Left cardiac atrium (tissue), 4 donors: ENCODE measurements at places on chromosomes 5 and 9. TPM values are rescaled to one million over a fixed set of nuclear protein-coding genes. Genes with fewer than 3 reads are reported as not detected.

DNA sequence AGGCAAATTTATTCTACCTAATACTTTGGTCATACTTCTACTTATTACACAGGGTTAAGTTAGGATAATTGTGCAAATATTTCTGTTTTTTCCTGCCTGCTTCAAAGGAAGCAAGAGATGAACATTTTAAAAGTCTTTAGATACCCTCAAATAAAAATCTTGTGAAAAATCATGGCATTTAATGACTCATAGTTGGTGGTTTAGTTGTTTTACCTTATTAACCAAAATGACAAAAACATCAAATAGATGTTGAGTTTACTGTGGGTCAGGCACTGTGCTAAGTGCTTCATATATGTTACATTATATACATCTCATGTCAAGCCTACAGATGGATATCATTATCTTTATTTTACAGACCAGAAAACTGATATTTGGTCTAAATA lies 54.4 kb downstream of the ZNF474 start:
- no peak for DNase-seq

GRCh38 chr9:2271426-2271825 lies 256.3 kb downstream of the SMARCA2 start:
- DNase-seq, result no peak

- DNase-seq, result peak; percentile 40
Observed at GRCh38 chr5:39080597-39081204, 6.5 kb upstream of the RICTOR start.

DNA sequence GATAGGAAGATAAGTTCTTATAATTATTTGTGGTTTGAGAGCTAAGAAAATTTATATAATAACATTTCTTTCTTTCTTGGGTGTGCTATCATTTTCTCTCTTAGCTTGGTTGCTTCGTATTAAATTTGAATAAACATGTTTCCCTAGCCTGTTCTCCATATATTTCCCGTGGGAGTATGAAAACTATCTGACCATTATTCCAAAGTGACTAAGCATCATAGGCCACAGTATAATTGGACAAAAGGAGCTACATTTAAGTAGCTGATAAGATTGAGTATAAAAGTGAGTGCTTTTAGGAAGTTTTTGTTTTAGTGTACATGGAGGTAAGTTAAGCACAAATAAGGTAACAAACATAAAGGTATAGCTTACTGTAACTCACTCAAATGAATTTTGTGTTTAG lies 8.4 kb upstream of the OSMR start:
- DNase-seq, result no peak

DNA sequence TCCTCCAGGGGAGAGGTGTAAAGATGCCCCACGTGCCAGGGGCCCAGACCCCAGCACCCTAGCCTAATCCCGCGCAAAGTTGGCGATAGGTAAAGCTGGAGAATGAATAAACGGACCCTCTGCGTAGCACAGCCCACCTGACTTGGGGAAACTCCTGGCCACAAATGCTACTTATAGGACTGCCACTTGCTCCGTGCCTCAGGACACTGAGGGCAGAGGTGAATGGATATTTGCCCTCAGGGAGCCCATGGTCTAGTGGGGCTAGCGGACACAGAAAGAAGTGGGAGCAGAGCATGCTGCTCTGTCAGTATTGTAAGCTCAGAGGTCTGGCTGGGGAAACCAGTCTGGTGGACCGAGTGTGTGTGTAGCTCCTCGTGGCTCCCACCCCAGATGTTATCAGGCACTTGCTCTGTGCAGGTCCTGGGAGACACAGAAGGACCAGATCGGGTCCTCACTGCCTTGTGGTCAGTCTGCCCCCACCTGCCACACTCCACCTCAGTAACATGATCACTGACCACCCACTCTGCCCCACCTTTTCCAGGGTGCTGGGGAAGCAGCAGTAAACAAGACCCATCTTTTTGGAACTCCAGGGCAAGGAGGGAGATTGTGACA lies 841 bp downstream of the GRK6 start:
- no peak for DNase-seq

GRCh38 chr5:29882036-29882435 lies 1311.5 kb upstream of the CDH6 start:
- DNase-seq, result no peak

PCDHA7 gene
- not detected for total RNA-seq

DNA sequence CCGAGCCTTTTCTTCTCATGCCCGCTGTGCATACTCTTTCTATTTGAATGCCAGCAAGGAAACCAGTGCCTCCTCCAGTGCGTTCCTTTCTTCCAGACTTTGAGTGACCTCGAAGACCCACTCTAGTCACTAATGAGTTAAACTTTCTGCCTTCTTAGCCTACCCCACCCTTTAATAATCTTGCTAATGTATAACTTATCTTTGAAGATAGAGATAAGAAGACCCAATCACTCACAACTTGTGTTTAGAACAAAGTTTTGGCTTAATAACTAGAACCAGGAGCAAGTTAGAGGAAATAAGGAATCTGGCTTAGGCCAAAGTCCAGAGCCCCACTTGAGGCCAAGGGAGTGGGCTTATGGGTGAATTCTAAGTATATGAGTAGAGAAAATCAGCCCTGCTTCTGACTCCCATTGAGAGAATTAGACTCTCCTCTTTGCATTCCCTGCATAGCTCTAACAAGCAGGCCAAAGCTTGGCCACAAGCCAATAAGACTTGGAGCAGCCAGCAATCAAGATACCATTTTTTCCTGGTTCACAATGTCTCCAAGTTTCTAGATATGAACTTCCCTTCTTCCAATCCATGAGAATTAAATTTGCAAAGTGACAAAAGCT lies 181.5 kb upstream of the PIK3R1 start:
- peak; percentile 63 for DNase-seq

GRCh38 chr9:90637626-90638025 lies 5.0 kb downstream of the DIRAS2 start:
- DNase-seq, result no peak

- no peak for DNase-seq
Observed at GRCh38 chr9:77798140-77798539, 150.0 kb upstream of the GNA14 start.

WDR41 gene
- 40.3 TPM for total RNA-seq

- DNase-seq, result no peak
Observed at GRCh38 chr9:110605565-110605964, 26.0 kb upstream of the SVEP1 start.

SIGMAR1 gene
- 33.3 TPM for total RNA-seq

GDF9 gene
- total RNA-seq, result not detected

HARS2 gene
- total RNA-seq, result 19.2 TPM

SHISAL2B gene
- not detected for total RNA-seq

TAF1L gene
- not detected for total RNA-seq

TDRD7 gene
- 10.0 TPM for total RNA-seq

DNA sequence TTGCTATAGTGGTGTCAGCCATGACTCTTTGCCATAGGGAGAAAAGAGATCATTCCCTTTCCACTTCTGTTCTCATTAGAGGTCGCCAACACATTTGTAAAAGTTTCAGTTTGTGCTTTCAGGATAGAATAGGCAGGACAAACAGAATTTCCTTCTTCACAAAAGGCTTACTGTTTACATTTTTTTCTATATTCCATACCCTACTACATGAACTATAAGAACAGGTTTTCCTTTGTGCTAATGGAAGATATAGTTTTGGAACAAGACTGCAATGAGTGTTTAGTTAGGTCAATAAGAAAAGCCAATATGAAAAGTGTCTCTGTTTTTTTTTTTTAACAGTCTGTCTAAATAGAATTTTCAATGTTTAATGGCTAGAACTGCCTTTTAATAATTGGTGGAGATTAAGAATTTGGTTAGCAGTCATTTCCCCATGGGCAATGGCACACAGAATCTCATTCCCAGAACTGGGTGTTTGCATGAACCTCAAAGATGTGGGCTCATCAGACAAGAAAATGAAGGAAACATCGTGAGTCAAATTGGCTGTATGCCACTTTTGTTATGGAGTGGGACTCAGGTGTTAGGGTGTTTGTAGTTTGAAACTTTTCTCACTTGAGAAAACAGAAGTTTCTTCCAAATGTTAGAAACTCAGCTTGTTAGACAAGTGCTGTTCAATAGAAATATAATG lies 75.2 kb upstream of the PRLR start:
- DNase-seq, result no peak

IFNA13 gene
- not detected for total RNA-seq

GRCh38 chr5:109316634-109317033 lies 93.1 kb downstream of the PJA2 start:
- DNase-seq, result no peak

OMD gene
- total RNA-seq, result 8.5 TPM

CYFIP2 gene
- total RNA-seq, result 27.6 TPM

TNFSF15 gene
- total RNA-seq, result 0.03 TPM

COL23A1 gene
- 6.0 TPM for total RNA-seq

DNA sequence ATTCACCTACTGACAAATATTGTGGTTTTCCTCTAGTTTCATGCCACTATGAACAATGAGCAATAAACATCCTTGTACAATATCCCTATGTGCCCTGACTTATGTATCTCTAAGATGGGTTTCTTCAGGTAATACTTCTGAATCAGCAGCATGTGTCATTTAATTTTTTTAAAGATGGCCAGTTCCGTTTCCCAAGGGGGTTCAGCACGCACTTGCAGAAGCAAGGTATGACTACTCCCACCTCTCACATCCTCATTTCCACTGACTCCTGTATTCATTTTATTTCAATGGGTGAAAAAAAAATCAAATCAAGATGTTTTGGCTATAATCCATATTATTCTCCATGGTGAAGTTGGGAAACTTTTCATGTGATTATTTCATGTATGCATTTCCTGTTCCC lies 14.7 kb upstream of the ADAMTS19 start:
- DNase-seq, result no peak

GRCh38 chr5:5179597-5179996 lies 39.5 kb downstream of the ADAMTS16 start:
- no peak for DNase-seq

GRCh38 chr9:87557996-87558395 lies 60.3 kb downstream of the DAPK1 start:
- DNase-seq, result no peak

KLF4 gene
- 45.2 TPM for total RNA-seq

DNA sequence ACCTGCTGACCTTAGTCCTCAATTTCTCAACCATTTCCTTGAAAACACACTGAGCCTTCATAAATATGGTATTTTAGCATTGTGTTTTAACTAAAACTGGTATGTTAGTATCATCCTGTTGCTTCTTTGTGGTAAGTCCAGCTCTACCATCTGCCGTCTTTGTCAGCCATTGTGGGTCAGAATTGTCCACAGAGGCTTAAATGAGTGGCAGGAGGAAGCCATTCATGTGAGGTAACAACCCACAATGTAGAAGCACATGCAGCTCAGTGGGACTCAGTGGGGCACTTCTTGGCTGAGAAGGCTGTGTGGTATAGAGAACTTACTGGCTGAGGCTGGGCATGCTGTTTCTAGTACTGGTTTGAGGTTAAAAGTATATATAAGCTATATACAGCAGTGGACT lies 149.2 kb upstream of the NR3C1 start:
- no peak for DNase-seq

GRCh38 chr5:360257-361027 lies 38.9 kb downstream of the AHRR start:
- no peak for DNase-seq

CENPK gene
- 1.2 TPM for total RNA-seq

- DNase-seq, result no peak
Observed at GRCh38 chr9:104118916-104119315, 24.8 kb downstream of the SMC2 start.

DNA sequence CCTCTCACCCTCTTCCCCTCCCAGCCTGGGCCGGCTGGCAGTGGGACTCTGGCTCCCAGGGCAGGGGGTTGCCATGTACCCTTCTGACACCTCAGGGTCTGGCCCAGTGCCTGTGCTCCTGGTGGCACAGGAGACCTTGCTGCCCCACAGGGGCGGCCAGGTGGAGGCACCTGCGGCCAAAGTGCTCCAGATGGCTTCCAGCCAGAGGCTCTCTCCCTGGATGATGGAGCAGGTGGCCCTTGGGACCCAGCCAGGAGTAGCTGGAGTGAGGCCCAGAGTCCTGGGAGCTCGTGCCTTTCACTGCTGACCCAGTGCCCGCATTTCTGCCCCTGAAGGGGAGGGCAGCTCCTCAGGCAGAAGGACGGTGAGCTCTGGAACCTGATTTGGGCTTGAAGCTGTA lies 87.3 kb downstream of the NTNG2 start:
- no peak for DNase-seq

GRCh38 chr5:169248550-169248949 lies 52.4 kb downstream of the SLIT3 start:
- DNase-seq, result no peak

EIF4EBP3 gene
- 11.5 TPM for total RNA-seq

EGR1 gene
- total RNA-seq, result 29.1 TPM

- no peak for DNase-seq
Observed at GRCh38 chr9:4630836-4631235, 31.3 kb upstream of the PLPP6 start.

DNA sequence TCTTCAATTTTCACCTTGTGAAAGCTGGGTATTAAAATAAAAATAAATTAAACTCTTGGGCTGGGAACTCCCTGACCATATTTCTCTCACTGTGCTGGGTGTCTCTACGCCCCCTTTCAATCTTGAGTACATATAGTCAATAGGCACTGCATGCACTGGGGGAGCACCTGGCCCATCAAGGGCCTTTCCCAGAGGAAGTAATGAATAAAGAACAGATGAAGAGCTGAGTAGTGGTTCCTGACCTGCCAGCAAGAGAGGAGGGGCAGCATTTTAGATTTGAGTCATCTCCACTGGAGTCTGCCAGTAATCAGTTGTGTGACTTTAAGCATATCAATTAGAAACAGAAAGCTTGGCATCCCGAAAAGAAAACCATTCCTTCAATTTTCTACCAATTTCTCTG lies 6.2 kb downstream of the MAPKAP1 start:
- DNase-seq, result no peak

- no peak for DNase-seq
Observed at GRCh38 chr9:107883496-107884124, 394.0 kb upstream of the KLF4 start.

GRCh38 chr5:65243161-65243560 lies 238.6 kb downstream of the ADAMTS6 start:
- no peak for DNase-seq

DNA sequence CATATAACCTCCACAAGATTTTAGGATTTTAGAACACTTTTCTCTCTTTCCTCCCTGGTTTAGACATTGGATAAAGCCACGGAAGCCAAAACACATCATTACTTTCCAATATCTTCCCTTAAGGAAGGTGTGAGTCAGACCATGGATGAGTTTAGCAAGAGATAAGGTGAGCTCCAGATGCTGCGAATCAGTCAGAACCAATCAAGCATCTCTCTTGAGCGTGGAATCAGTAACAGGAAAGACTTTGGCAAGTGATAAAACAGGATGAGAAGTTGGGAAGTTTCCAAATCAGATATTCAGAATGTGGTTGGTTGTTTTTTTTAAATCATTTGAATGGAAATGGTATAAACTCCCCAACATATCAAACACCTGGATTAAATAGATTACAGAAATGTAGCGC lies 397.8 kb downstream of the EFNA5 start:
- no peak for DNase-seq

DNA sequence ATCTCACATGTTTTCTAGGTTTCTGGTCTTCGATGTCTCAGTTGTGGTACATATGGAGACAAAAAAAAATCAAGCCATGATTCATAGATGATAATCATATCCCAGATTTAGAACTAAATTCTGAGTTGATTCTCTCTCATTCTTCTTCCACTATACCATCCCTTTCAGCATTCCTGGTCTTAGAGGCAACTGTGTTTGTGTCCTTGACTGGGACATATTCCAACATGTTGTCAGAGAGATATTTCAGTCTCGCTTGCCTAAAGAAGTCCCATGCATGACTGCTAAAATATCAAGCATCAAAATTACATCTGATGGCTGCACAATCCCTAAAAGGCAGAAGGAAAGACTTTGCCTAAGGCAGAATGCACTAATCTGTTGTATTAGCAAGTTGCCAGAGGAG lies 236.6 kb downstream of the PSAT1 start:
- no peak for DNase-seq

SLC26A2 gene
- 12.6 TPM for total RNA-seq
